Smooth muscle cell of the brain vasculature (primary cell): ENCODE measurements at places on chromosomes 11 and 22.

DNA sequence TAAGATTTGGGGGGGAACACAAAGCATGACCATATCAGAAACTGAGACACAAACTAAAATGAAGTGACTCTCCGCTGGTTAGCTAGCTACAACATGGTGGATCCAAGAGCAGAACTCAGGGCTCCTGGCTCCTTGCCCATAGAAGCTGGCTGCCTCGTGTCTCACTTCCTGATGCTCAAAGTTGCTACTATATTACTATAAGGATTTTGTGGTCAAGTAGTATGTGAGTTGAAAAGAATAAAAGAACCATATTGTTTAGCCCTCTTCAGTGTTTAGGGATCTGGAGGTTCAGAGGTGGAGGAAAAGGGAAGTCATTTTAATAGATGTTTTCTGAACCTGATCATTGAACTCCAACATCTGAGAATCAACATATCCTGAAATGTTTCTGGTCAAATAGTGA is 16.9 kb upstream of the SIK2 start:
- no peak for DNase-seq

DNA sequence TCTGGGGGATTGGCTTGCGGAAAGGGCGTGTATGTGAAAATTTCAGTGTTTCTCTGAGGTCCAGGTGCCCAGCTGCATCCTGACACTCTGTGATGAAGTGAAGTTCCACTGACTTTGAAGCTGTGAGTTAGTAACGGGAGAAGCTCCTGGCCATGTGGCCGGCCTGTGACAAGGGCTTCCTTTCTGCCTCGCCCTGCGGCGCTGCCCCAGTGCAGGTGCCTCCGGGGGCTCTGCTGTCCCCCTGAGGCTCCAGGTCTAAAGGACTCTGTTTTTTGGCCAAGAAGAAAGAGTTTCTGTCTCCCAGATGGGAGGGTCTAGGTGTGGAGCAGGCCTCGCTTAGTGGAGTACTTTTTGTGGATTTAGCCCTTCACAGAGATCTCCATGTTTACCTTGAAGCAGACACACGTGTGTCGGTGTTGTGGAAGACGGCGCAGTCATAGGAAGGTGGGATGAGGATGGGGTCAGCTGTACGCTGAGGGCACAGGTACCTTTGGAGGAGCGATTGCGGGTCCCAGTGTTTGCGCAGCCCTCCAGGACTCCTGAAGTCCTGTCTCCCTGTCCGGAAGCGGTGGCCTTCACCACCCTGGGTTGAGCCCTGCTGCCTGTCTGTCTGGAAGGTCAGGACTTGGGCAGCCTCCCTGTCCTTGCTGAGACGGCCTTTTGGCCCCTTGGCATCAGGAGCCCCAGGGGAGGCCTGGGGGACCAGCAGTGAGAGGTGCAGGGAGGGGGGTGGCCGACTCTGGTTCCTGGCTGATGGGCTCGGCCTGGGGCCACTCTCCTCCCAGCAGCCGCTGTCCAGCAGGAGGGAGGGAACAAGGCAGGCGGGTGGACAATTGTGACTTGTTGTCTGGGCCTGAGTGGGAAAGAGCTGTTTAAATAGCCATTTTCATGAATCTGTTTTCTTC is 1249.3 kb downstream of the BRD1 start:
- no peak for DNase-seq

DNA sequence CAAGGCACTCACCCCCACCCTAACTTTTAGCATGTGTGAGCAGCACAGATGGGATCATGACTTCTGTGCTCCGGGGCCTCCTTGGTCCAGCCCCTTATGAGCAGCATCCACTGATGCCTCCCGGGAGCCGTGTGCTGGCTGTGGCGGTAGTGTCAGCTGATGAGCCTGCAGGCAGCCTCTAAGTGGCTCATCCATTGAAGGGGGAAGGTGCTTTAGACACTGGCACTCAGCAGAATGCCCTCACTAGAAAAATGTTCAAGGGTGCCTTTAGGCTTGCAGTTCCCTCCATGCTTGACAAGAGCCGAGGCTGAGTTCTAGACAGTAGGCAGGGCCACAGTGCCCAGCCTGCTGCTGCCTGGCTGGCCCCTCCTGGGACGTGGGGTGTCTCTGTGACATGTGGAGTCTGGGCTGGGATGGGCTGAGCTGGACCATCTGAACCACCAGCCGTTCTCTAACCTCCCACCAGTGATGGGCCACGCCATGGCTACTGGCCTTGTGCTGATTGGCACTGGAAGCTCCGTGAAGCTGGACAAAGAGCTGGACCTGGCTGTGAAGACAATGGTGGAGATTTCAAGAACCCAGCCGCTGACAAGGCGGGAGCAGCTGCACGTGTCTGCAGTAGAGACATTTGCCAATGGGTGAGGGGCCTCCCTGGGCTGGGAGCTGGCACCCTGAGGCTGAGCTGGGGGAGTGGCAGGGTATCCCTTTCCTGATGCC is 5.8 kb downstream of the TTC38 start:
- no peak for DNase-seq

DNA sequence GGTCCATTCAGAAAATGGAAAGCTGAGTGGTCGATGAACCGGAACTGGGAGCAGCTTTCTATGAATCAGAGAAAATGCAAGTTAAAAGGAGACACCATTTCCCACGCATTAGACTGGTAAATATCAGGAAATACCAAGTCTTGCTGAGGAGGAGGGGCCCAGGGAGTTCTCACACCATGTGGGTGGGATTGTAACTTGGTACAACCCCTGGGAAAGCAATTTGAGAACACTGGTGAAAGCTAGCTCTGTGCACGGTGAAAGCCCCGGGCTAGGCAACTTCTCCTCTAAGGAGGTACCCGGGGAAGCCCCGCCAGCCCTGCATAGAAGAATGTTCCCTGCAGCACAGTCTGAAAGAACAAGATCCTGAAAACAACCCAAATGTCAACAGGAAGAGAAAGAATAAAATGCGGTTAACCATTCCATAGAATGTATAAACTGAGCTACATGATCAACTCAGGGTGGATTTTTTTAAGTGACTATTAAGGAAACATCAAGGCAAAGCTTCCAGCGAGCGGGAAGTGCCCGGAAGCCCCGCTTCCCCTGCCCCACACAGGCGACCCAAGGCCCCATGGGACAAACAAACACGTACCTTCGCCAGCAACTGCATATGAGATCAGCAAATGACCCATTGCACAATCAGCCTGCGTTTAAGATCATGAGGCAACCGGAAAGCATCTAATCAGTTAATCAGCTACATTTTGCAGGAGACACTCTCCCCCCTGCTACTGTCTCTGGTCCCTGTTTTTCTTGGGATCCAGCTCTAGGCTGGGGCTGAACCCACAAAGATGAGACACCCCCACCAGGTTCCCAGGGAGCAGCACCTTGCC is 11.3 kb downstream of the SHANK2 start:
- DNase-seq, result peak; percentile 33

- no peak for DNase-seq
These were observed 249.1 kb downstream of the CTTN start for GRCh38 chr11:70647188-70648166.

DNA sequence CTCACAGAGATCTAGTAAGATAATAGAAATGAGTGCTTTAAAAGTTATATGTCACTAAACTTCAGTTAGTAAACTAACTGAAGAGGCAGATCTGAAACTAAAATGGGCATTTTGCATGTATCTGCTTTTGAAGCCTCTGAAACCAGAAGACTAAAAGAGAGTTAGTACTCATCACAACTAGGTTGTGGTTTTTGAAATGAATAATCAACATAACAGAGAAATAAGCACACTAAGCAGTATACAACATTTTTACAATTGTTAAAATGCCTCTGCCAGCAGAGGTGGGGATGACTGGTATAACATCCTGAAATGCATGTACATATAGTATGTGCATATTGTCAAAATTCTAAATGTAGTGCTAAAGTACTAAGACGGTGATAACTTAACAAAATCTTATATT is 564.5 kb downstream of the DLG2 start:
- no peak for DNase-seq
